Urothelium cell line (cell line): ENCODE measurements at places on chromosomes 1 and 21.

GRCh38 chr1:234246638-234247116, 126.6 kb upstream of the COA6 start:
- DNase-seq, result no peak

DNA sequence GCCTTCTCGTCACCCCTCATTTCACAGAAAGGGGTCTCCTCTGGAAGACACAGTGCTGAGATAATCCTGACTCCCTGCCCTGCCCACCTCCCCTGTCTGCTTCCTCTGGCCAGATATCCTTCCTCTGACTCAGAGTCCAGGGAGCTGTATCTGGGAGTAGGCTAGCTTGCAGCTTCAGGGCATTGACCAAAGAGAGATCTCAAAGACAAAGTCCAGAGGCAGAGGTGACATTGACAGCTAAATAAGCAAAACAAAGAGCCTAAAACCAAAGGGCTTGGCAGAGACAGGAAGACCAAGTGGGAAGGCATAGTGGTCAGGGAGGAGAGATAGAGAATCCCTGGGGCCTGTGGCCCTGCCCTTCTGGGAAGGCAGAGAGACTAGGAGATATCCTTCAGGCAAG, 64.9 kb downstream of the TNR start:
- DNase-seq, result no peak

GRCh38 chr1:43689289-43689688, 18.0 kb upstream of the ST3GAL3 start:
- no peak for DNase-seq

- DNase-seq, result no peak
Measured at GRCh38 chr1:207956986-207957385, 46.1 kb upstream of the CD34 start.

- DNase-seq, result no peak
Measured at GRCh38 chr1:223197923-223198627, 55.0 kb upstream of the TLR5 start.

DNA sequence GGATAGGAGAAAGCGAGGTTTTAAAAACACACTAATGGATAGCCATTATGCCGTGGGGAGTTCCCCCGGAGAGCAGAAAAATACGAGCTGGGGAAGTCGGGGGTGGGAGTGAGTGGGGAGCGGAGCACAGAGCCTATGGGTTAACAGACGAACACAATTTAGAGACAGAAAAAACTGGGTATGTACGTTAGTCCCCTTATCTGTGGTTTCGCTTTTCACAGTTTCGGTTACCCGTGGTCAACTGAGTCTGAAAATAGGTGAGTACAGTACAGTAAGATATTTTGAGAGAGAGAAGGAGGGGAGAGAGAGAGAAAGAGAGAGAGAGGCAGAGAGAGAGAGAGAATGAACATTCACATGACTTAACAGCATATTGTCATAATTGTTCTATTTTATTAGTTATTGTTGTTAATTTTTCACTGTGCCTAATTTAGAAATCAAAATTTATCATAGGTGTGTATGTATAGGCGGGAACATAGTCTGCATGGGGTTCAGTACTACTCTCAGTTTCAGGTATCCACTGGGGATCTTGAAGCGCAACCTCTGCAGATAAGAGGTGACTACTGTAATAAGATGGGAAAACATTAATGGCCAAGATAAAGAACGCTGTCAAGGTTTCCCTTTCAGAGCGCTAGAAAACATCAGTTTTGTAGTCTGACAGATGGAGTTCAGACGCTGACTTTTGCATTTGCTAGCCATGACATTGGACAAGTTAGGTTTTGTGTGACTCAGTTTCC, 125.6 kb upstream of the LMO4 start:
- no peak for DNase-seq

GRCh38 chr1:202659541-202659940, 50.7 kb downstream of the SYT2 start:
- DNase-seq, result no peak

- no peak for DNase-seq
Measured at GRCh38 chr1:119294722-119295121, 73.9 kb upstream of the HAO2 start.

- no peak for DNase-seq
Measured at GRCh38 chr1:167705250-167705649, 16.5 kb upstream of the MPZL1 start.
